ENCODE measurements at places on chromosomes 5 and 9.

- ATAC-seq = peak; percentile 8
Measured at GRCh38 chr5:76544268-76544926, 78.8 kb downstream of the F2RL2 start.

DNA sequence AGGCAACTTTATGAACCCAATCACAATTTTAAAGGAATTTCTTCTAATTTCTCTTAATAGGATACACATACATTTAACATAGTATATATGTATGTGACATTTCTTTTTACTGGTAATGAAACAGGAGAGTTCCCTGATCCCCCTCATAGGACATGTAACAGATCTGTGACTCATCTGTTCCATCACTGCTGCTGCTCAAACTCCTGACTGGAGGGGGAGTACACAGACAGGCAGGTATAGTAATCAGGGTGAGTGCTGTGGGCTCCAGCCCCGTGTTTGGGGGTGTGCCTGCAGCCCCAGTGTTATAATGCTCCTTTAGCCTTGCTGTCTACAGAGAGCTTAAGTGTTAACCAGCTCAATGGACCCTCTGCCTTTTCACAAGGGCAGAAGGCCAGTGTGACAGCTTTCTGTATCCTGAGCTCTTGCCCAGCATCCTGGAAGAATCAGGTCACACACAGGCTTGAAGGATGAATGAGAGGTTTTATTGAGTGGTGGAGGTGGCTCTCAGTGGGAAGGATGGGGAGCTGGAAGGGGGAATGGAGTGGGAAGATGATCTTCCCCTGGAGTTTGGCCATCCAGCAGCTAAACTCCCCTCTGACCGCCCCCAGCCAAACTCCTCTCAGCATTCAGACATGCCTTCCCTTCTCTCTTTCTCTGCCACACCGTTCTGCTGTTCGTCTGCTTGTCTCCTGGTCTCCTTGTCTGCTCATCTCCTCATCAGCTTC lies 161.3 kb downstream of the ZNF608 start:
- no peak for ATAC-seq

DNA sequence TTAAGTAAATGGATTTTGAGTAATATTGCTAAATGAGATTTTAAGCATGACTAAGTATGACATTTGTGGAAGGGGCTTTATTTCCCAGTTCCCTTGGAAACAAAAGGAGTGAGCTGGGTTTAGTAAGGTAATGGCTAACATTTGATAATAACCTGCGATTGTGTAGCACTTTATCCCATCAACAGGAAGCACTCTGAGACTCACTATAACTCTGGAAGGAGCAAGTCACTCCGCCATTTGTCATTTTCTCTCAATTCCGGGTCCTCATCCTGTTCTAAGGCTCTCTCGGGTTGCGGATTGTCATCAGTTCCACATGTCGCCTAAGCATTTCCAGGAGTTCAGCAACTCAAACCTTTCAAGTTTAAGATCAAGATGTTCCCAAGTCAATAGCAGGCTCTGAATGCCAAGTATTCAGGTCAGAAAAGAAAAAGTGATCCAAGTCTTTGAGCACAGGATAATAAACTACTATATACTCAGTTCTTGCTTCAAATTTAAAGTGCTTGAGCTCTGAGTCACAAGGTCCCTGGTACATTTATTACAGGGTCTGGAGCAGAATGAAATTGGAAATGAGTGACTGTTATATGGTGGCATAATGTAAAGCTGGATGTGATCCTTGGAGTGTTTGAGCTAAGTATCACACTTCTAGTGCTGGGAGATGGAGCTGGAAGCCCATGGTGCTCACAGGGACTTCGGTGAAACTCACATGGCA lies 39.3 kb downstream of the CAPSL start:
- no peak for ATAC-seq

GRCh38 chr9:132108728-132109127 lies 29.1 kb upstream of the MED27 start:
- ATAC-seq = no peak

GRCh38 chr5:58670582-58670981 lies 87.7 kb downstream of the RAB3C start:
- no peak for ATAC-seq

DNA sequence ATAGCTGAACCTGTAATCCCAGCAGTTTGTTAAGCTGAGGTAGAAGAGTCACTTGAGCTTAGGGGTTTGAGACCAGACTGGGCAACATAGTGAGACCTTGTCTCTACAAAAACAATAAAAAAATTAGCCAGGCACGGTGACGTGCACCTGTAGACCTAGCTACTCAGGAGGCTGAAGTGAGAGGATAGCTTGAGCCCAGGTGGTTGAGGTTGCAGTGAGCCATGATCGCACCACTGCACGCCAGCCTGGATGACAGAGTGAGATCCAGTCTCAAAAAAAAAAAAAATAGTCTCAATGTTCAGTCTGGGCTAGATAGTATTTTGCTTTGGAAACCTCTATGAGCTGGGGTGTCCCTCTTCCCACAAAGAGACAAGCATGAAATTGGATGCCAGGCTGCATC lies 51.9 kb upstream of the IQGAP2 start:
- ATAC-seq = no peak

DNA sequence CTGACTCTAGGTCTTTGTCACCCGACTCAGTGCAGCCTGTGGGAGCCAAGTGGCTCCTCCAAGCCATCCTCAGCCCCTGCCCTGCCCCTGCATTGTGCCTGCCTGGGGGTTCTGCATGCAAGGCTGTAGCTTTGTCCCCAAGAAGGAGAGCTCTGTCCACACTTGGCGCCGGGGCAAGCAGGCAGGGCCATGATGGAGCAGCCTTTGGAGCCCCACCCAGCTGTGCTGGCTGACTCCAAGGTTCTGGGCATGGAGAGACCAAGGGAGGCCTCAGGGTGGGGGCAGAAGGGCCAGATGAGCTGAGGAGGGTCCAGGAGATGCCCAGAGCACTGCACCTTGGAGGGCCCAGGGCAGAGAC lies 226.2 kb downstream of the CACNA1B start:
- ATAC-seq = no peak

DNA sequence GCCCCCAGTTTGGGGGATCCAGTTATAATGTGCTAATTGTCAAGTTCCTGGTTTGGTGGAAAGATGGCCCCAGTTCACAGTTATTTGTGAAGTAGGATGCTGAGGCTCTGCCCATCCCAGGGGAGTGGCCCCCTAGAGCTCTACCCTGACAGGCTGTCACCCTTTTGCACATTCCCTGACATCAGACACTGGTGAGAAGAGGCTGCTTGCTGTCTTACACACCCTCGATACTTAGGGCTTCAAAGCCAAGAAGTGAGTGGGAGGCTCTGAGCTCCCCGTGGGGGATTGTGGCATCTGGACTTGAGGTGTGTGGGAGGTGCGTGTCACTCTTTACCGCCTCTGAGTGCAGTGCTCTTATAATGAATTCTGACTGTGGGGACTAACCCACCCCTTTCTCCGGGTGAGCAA lies 168.5 kb downstream of the DOCK2 start:
- ATAC-seq = peak; percentile 81

- ATAC-seq = peak; percentile 41
Measured at GRCh38 chr5:14920121-14920520, 48.5 kb upstream of the ANKH start.

DNA sequence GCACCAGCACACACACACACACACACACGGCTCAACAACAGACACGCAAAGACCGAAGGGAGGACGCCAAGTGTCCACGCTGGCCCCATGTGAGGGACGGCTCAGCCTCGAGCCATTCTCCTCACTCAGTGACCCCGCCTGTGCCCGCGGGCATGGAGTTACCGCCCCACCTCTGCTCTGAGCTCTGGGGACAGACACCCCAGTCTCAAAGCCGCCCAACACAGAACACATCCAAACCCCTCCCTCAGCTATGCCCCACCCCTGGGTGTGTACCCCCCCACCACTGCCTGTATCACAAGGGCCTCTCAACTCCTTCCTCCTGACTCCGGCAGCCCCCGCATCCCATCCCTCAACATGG lies 81.2 kb downstream of the CAMSAP1 start:
- no peak for ATAC-seq

DNA sequence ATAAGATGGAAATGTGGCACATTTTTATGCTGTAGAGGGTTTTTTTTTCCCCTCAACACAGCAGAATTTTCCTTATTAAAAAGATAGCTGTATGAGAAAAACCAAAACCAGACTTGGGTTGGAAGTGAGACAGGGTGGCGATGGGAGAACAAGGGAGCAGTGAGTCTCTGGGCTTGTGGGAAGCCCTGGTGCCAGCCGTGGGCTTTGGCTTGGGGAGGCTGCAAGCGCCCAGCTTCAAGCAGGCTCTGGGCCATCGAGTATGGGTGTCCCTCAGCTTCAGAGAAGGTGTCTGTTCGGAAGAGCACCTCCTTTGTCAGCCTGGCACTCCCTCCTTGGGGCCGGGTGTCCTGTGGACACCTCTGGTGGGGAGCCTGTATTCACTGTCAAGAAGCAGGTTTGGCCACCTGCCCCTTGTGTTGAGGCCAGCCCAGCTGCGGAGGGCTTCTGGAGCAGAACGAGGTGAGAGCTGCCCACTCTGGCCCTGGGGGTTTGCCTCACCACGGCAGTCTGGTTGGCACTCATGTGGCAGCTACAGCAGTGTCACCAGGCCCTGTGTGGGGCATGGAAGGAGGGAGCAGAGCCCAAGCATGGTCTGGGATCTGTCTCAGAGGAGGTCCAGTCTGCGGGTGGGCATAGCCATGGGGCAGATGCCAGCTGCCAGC lies 37.6 kb upstream of the ANGPTL2 start:
- no peak for ATAC-seq

GRCh38 chr9:79562749-79563386 lies 8.9 kb upstream of the TLE4 start:
- ATAC-seq = no peak

GRCh38 chr5:8613078-8613685 lies 744.2 kb downstream of the MTRR start:
- ATAC-seq = no peak

DNA sequence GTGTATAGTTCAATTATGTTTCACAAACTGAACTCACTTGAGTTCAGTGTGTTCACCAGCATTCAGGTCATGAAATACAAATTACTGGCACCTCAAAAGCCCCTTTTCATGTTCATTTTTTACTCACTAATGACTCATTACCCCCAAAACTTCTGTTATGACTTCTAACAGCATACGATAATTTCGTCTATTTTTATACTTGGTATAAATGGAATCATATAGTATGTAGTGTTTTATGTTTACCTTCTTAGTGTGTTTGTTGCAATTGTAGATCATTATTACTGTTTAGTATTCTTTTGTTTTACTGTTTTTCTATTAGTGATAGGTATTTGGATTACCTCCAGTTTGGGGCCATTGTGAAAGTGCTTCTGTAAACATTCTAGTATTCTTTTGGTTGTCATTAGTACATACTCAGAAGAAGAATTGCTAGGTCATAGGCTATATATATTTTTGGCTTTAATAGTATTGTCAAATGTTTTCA lies 33.4 kb downstream of the DDX4 start:
- peak; percentile 82 for ATAC-seq

- no peak for ATAC-seq
Measured at GRCh38 chr9:129077236-129077635, 3.7 kb upstream of the DOLPP1 start.

GRCh38 chr5:37565062-37565670 lies 186.0 kb downstream of the WDR70 start:
- no peak for ATAC-seq

DNA sequence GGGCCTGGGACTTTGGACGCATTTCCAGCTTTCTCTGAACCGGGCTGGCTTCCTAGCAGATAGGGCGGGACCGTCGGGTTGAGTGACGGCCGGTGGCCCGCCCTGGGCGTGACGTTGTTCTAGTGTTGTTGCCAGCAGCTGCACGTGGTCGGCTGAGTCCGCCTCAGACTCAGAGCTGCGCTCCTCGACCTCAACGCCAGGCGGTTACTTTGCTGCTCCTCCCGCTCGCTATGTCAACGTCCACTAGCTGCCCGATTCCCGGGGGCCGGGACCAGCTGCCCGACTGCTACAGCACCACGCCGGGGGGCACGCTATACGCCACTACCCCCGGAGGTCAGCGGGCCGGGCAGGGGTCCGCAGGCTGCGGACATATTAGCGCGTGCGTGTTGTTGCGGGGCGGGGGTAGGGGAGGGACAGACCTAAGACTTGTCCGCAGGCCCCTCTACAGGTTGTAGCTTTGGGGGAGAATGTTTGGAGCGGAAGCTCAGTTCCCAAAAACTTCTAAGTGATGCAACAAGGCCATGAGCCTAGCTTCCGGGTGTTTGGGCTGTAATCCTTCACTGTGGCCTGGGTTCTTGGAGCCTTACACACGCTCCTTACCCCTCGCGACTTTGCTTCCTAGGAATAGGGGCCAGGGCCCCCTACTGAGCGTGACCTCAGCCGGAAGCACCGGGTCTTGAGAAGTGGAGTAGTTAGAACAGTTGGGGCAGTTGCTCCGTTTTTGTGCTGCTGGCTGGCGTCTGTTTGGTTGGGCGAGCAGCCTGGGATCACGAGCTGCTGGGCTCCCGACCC lies at the start of gene EIF4EBP3:
Gene EIF4EBP3 (plus strand): TSS at position 155 of the 792 bp plus-strand sequence. CDS start 76 bp downstream, at position 231.
- peak; percentile 98 for ATAC-seq

- ATAC-seq = no peak
Measured at GRCh38 chr5:159001247-159001646, 98.5 kb downstream of the EBF1 start.

DNA sequence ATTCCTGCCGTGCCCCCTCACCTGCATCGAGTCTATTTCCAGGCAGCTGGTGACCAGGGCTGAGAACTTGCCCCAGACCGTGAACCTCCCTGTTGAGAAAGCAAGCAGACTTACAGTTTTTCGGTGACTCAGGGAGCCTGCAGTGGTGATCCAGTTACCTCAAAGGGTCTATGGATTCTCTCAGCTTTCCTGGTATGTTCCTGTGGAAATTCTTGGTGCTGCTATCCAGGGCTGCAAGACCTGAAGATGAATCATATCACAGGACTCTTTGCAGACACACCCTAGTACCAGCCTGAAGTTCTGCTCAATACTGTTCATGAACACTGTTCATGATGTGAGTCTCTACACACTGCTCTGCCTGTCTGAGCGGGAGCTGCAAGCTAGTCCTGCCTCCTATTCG lies 154.7 kb downstream of the WDR70 start:
- ATAC-seq = no peak

GRCh38 chr9:127711831-127712274 lies 3.6 kb downstream of the PTRH1 start:
- no peak for ATAC-seq

DNA sequence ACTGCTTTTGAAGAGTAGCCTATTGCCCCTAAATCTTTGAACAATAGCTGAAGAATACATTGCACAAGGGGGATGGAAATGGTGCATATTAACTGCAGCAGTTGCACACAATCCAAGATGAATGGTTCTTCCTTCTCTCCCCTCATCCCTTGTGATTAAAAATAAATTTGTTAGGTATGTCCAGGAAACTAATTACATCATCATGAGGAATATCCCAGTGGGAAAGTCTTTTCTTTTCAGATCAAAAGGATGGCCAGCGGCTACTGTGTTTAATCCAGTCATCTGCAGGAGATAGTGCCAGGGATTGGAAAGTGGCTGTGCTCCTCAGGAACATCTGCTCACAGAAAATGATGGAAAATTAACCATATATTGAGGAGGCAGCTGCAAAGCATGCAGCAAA lies 508.4 kb upstream of the SEMA6A start:
- ATAC-seq = no peak

Measured in activated CD4-positive, CD25-positive, alpha-beta regulatory T cell treated with anti-CD3 and anti-CD28 coated beads, Interleukin-2, amount 50 U/mL, for 24 hours (primary cell).